ENCODE measurements at places on chromosomes 3 and 15. TPM values are rescaled to one million over a fixed set of nuclear protein-coding genes. Genes with fewer than 3 reads are reported as not detected.

Gene SLC2A2
- 0.13 TPM for total RNA-seq

- DNase-seq: no peak
Observed at GRCh38 chr15:79315623-79316328, 4.9 kb downstream of the TMED3 start.

- no peak for DNase-seq
Observed at GRCh38 chr3:195249858-195250464, 21.0 kb downstream of the XXYLT1 start.

Gene TMEM266
- total RNA-seq: 0.21 TPM

GRCh38 chr3:136994772-136995516 lies 37.2 kb downstream of the IL20RB start:
- DNase-seq: no peak

DNA sequence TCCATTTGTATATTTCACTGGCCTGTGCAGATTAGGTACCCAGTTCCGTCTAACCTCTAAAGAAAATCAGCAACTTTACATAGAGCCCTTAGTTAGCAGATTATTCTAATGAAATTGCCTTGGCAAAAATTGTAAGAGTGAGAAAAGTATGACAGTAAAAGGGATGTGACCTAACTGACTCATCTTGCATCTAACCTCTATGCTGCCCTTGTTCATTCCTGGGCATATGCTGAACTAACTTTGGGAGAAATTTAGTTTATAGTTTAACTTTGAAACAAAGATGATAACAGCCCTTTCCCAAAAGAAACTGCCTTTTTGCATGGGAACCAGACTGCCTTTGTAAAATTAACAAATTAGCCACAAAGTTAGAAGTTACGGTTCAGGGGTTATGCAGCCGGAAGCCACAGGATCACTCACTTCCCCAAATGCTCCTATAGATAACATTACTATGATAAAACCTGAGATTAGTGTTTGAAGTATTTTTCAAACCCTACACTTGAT lies 839.8 kb upstream of the ALCAM start:
- no peak for DNase-seq

GRCh38 chr3:100268156-100268555 lies 7.4 kb downstream of the TBC1D23 start:
- no peak for DNase-seq

Data from Panc1 (cell line).